ENCODE measurements at places on chromosomes 12 and 14. TPM values are rescaled to one million over a fixed set of nuclear protein-coding genes. Genes with fewer than 3 reads are reported as not detected.

The LRP1-AS gene
- not detected for total RNA-seq

DNA sequence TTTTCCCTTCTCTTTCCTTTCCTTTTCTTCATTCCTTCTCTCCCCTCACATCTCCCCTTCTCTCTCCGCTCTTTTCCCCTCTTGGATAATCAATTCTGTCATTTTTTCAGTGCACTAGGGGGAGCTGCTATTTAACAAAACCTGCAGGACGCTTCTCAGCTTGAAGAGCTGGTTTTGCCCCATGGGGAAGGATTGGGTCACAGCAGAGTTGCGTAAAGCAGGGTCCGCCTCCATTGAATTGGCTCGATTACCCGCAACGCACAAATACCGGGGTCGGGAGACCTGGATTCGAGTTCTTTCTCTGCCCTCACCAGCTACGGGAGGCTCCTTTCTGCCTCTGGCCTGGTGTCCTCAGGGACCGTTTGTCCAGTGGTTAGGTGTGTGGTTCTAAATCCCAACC, 42.1 kb upstream of the CHGA start:
- no peak for DNase-seq

GRCh38 chr12:25557830-25558436, 4.8 kb upstream of the LMNTD1 start:
- DNase-seq: no peak

DNA sequence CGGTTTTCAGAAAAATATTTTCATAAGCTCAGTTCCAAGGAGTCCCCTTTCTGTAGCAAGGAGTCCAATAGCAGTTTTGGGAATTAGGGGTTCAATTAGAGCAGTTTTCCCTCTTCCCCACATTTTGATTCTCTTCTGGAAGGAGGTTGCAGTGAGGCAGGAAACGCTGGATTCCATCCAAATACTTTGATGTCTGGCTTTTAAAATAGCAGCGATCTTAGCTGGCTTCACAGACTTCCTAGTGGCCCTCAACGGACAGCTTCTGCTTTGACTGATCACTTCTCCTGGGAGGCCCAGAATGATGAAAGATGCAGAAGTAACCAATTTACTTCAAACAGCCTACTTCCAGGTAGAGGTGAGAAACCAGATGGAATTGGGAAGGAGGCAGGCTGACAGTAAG, 63.1 kb downstream of the C12orf75 start:
- DNase-seq: no peak

GRCh38 chr12:116196226-116196625, 81.3 kb downstream of the MED13L start:
- no peak for DNase-seq

GRCh38 chr12:52602552-52602951, 1.3 kb upstream of the KRT72 start:
- no peak for DNase-seq

All from breast epithelium (tissue), 4 donors.